ENCODE measurements at places on chromosomes 5 and 9. TPM values are rescaled to one million over a fixed set of nuclear protein-coding genes. Genes with fewer than 3 reads are reported as not detected.
A peak's percentile ranks its signal among the peaks of the same experiment; 100 is the strongest.

The PRRX2 gene
- total RNA-seq, result 3.4 TPM

The HAVCR2 gene
- 70.0 TPM for total RNA-seq

- no peaks in the 10 kb centered on the region for H3K4me1 ChIP-seq
- no peak overlapping the region for H3K4me3 ChIP-seq
- no peaks in the 10 kb centered on the region for H3K36me3 ChIP-seq
Observed at GRCh38 chr5:42217791-42218190, 205.4 kb upstream of the GHR start.

DNA sequence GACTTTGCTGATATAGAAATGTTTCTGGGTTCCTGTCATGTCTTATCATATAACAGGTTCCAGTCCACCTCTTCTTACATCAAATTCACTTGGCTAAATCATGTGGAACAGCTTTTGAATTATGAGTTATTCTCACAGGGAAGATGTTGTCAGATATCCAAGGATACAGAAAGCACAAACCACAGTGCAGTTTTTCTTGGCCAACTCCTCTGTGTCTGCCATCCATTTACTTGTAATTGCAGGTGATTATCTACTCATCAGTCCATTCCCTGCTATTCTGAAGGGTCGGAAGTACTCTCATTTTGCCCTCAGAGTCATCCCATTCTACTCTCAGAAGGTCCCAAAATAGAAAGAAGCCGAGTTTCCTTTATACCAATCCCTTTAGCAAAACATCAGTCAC, 10.0 kb downstream of the MARCHF11 start:
- no peak for DNase-seq
- H3K36me3 ChIP-seq, result no peaks in the 10 kb centered on the region
- no peaks in the 10 kb centered on the region for H3K4me1 ChIP-seq
- H3K27ac ChIP-seq, result no peak overlapping the region
- H3K4me3 ChIP-seq, result no peak overlapping the region

GRCh38 chr9:4389755-4390154, 89.9 kb upstream of the GLIS3 start:
- H3K4me1 ChIP-seq, result no peaks in the 10 kb centered on the region
- DNase-seq, result no peak
- no peak overlapping the region for H3K4me3 ChIP-seq
- H3K36me3 ChIP-seq, result no peaks in the 10 kb centered on the region

- no peaks in the 10 kb centered on the region for H3K4me1 ChIP-seq
- H3K36me3 ChIP-seq, result no peaks in the 10 kb centered on the region
- H3K4me3 ChIP-seq, result no peak overlapping the region
- DNase-seq, result no peak
- no peaks in the 10 kb centered on the region for H3K27me3 ChIP-seq
Observed at GRCh38 chr9:134678206-134678605, 36.6 kb downstream of the COL5A1 start.

DNA sequence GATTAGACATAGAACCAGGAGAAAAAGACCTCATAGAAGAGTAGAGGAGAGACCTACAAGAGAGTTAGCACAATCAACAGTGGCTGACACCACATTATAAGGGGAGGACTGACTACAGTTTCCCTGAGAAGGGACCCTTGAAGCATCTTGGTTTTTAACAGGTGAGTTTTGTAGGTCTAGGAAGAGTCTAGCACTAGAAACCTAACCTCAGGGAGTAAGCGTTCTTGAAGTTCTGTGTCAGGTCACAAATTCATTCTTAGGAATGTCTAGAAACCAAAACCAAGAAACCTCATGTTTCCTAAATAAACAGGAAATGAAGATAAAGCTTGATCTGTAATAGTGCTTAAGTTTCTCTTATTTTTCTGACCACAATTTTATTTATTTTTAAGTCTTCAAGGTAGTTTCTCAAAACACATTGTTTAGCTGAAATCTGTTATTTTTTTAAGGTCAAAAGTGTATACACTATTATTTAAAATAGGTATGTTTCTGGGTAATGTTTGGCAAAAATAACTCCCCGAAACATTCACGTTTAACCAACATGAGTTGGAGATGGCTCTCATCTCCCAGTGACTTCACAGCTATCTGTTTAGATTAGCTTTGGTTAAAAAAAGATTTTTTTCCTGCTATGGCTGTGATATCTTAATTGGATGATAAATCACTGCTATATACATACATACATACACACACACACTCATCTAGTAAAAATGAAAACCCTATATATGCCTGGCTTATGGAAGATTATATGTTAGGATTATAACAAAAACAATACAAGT, 37.1 kb downstream of the MAP3K1 start:
- H3K27me3 ChIP-seq, result no peaks in the 10 kb centered on the region
- H3K27ac ChIP-seq, result peak overlapping the region; percentile 58
- H3K36me3 ChIP-seq, result peaks cover 16% of the 10 kb centered on the region
- peak overlapping the region; percentile 65 for H3K4me3 ChIP-seq
- DNase-seq, result no peak
- H3K4me1 ChIP-seq, result peaks cover 64% of the 10 kb centered on the region

GRCh38 chr9:78807286-78807685, 510.4 kb downstream of the PSAT1 start:
- H3K27me3 ChIP-seq, result no peaks in the 10 kb centered on the region
- H3K36me3 ChIP-seq, result no peaks in the 10 kb centered on the region
- H3K4me1 ChIP-seq, result no peaks in the 10 kb centered on the region
- no peak for DNase-seq
- H3K27ac ChIP-seq, result no peak overlapping the region
- no peak overlapping the region for H3K4me3 ChIP-seq

GRCh38 chr9:104927912-104928740, at the start of gene ABCA1:
Gene ABCA1 (minus strand): TSS chr9:104928155. CDS start chr9:104903679, 24,476 bp downstream.
- peak within 1 kb of the TSS; percentile 59 for H3K27ac ChIP-seq
- DNase-seq, result peak; percentile 89
- H3K4me3 ChIP-seq, result peak within 1 kb of the TSS; percentile 89
- no peaks in the 10 kb centered on the region for H3K36me3 ChIP-seq

GRCh38 chr5:96110300-96110699, 148.6 kb upstream of the ELL2 start:
- no peaks in the 10 kb centered on the region for H3K27me3 ChIP-seq
- peaks cover 9% of the 10 kb centered on the region for H3K4me1 ChIP-seq
- no peak for DNase-seq
- H3K4me3 ChIP-seq, result no peak overlapping the region
- H3K36me3 ChIP-seq, result no peaks in the 10 kb centered on the region

DNA sequence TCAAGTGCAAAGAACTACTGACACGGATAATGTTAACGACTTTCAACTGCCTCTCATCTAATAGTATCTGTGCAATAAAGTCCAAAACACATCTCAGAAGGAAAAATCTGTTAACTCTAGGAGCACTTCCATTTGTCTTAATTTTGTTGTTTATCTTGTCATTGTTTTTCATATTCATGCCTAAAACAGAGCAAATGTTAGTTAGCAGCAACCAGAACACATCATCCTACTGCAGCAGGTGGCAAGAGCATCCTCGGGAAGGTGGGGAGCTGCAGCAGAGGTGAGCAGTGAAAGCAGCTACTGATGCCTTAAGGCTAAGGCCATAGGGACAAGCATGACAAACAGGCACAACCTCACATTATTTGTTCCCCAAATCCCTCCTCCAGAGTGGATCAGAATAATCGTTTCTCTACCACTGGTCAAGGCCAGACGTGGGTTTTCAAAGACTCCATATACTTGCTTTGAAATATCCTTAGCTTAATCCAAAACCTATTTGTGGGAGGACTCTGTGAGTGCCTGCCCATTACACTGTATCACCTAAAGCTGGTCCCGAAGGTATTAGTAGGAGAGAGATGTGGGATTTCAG, 1.0 kb downstream of the HMGCS1 start:
- peaks cover 41% of the 10 kb centered on the region for H3K36me3 ChIP-seq
- peak; percentile 67 for DNase-seq
- peak overlapping the region; percentile 94 for H3K27ac ChIP-seq
- no peaks in the 10 kb centered on the region for H3K27me3 ChIP-seq

DNA sequence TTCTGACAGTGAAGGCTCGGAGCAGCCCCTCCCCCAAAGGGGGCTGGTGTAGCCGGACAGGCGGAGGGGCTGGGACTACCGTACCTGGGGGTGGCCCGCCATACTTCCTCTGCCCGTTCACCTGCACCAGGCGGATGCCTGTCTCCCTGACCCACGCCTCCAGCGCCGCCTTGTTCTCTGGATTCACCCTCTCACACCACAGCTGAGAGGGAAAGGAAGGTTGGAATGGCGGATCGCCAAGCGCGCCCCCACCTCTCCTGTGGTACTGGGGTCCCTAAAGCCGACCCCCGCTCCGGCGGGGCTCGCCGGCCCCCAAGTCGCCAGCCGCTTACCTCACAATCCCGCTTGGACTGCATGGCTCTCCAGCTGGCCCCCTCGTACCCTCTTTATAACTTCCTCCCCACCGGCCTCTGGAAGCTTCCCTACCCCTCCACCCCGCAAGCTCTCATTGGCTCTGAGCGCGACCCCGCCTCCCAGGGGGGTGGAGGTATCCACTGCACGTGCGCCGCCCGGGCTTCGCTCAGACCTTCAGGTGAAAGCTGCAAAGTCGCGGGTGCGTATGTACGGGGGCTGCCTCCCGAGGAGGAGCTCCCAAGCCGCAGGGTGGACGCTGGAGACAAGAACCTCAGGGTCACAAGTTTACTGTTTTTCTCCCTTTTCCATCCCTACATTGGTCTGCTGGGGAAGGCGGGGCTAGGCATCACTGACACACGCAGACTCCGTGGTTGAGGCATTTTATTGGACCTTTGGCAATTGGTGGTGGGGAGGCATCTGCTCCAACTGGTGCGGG, at the start of gene DND1:
TSS of gene DND1 (minus strand) at position 390 of the 790 bp plus-strand sequence. CDS start at position 356, 34 bp downstream.
- no peak for DNase-seq
- H3K4me3 ChIP-seq, result no peak within 1 kb of the TSS
- H3K27ac ChIP-seq, result no peak within 1 kb of the TSS
- peaks cover 8% of the 10 kb centered on the region for H3K4me1 ChIP-seq
- peaks cover 74% of the 10 kb centered on the region for H3K36me3 ChIP-seq
